ENCODE measurements at places on chromosomes 16 and 17. TPM values are rescaled to one million over a fixed set of nuclear protein-coding genes. Genes with fewer than 3 reads are reported as not detected.

GCGR gene
- total RNA-seq: 0.61 TPM

GJD3 gene
- total RNA-seq: 1.4 TPM

CD300LF gene
- not detected for total RNA-seq

KRT24 gene
- total RNA-seq: not detected

IL21R gene
- 0.34 TPM for total RNA-seq

HCFC1R1 gene
- total RNA-seq: 66.2 TPM

MILR1 gene
- not detected for total RNA-seq

HSD17B2 gene
- total RNA-seq: not detected

MEIOC gene
- total RNA-seq: 4.8 TPM
